ENCODE measurements at places on chromosomes 7 and 10.

GRCh38 chr10:126536656-126537055 lies 133.8 kb downstream of the C10orf90 start:
- no peak for DNase-seq

GRCh38 chr7:22121702-22122474 lies 176.2 kb upstream of the CDCA7L start:
- DNase-seq, result no peak

- no peak for DNase-seq
Measured at GRCh38 chr7:14073988-14074387, 84.5 kb upstream of the ETV1 start.

DNA sequence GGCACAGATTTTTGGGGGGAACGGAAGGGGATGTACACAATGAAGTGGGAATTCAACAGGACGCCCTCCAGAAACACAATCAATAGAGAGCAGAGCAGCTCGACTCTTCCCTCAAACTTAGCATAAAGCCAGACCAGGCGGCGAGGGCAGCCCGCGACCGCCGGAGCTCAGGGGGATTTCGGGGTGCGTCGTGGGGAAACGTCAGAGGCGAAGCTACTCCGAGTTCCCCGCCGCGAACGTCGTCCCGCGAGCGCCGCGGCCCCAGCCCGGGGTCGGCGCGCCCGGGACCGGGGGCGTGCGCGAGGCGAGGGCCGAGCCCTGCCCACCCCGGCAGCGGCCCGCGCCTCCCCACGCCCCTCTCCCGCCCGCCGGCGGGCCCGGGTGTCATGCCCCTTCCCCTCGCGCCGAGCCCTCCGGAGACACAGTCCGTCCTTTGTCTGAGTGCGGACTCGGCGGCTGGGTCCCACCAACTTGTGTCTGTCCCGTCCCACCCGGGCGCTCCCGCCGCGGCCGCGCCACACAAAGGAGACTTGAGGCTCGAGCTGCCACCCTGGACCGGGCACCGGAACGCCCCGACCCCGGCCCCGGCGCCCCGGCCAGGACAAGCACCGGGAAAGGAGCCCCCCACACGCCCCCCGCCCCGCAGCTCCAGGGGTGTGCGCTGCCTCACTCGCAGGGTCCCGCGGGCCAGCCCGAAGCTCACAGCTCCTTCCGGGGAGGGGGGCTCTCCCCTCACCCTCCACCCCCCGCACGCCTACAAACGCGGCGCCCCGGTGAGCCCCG lies 634 bp downstream of the EZH2 start:
- peak; percentile 48 for DNase-seq

- DNase-seq, result no peak
Measured at GRCh38 chr7:195010-195829, 2.8 kb downstream of the FAM20C start.

DNA sequence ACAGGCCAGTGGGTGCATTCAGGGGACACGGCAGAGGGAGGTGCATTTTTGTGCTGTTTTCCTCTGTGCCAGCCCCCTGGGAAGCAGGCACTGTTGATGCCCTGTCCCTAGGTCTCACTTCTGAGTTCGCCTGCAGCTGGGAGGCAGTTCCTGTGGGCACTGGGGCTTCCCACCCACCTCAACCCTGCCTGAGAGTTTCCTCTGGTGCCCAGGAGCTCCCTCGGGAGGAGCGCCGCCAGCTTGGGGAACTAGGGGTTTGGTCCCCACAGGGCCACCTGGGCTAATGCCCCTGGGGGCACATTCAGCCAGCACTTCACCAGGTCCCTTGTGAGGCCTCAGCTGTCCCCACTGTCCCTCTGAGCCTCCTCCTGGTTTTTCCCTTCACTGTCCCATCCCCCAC lies 178.2 kb upstream of the RHEB start:
- DNase-seq, result no peak

DNA sequence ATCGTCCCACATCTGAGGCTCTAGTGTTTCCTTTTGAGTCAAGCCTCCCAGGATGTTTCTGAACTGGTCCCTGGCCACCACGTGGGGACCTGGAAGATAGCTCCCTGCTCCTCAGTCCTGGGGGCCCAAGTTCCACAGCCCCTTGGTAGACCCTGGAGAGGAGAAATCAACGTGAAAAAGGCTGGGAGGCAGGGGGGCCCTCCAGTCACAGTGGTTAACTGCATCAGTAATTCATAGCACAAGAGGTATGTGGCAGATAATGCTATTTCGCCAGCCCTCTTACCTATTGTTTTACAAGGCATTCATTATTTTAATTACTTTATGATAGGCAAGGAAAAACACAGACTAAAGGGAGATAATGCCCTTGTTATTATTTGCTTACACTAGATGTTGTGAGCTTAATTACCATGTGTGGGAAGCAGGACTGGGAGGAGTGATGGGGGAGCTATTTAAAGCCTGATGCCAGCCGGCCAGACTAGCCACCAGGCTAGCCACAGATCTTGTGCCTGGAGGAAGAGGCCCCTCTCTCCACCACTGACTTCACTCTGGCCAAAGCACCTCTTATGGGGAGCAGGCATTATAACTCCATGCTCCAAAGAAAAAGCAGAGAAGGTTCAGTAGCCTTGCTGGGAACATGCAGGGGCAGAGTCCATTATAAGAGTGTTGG lies 230.7 kb downstream of the KCNMA1 start:
- no peak for DNase-seq

DNA sequence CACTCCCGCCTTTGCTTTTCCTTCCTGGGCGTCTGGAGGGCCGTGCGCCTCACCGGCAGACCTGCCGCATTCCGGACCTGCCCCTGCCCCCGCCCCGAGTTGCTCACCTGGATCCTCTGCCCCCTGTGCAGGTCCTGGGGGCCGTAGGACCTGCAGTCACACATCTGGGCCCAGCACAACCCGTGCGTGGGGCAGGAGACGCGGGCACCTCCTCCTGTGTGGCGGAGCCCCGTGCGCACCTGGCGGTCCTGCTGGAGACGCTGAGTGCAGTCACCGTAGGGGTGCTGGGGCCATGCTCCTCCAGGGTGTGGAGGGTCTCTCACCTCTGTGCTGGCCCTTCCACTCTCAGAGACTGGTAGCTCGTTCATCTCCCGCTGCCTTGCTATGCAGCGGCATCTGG lies 85.5 kb downstream of the DNAJB6 start:
- no peak for DNase-seq

GRCh38 chr7:139452958-139453672 lies 30.4 kb downstream of the KLRG2 start:
- no peak for DNase-seq

GRCh38 chr10:22599636-22600228 lies 114.6 kb downstream of the PIP4K2A start:
- DNase-seq, result no peak

DNA sequence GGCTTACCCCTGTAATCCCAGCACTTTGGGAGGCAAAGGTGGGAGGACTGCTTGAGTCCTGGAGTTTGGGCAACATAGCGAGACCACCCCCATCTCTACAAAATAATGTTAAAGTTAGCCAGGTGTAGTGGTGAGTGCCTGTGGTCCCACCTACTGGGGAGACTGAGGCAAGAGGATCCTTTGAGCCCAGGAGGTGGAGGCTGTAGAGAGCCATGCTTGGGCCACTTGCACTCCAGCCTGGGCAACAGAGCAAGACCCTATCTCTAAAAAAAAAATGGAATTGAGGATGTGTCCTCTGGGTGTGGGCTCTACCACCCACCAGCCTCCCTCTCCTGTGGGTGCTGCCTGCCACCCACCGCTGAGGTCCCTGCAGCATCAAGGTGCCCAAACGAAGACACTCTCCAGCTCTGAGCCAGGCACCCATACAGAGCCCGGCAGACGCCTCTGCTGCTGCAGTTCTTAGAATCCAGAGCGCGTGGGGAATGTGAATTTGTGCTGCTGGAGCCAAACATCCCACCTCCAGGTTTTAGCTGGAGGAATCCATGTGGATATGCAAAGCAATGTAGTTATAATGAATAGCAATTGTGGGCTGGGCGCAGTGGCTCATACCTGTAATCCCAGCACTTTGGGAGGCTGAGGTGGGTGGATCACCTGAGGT lies 176.0 kb upstream of the TNRC18 start:
- no peak for DNase-seq

- DNase-seq, result no peak
Measured at GRCh38 chr7:15985587-15986384, 299.3 kb upstream of the MEOX2 start.

GRCh38 chr7:2000746-2001321 lies 231.9 kb downstream of the MAD1L1 start:
- DNase-seq, result no peak

- DNase-seq, result no peak
Measured at GRCh38 chr7:69643708-69644445, 45.6 kb downstream of the AUTS2 start.

- no peak for DNase-seq
Measured at GRCh38 chr10:121217331-121217730, 366.2 kb downstream of the WDR11 start.

- no peak for DNase-seq
Measured at GRCh38 chr7:88429382-88429781, 122.7 kb upstream of the STEAP4 start.

GRCh38 chr10:14838582-14839304 lies 637 bp downstream of the HSPA14 start:
- peak; percentile 30 for DNase-seq

DNA sequence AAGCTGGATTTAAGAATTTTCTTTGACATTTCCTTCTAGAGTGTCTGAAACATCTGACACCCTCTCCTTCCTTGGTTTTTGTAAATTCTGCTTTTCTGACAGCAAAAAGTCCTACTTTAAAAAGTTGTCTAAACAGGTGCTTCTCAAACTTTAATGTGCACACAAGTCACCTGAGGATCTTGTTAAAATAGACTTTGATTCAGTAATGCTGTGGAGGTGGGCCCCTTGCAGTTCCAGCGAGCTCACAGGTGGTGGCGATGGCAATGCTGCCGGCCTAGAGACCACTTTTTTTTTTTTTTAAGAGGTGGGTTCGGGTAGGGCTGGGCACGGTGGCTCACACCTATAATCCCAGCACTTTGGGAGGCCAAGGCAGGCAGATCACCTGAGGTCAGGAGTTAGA lies 77.1 kb downstream of the ABCC2 start:
- no peak for DNase-seq

GRCh38 chr7:41312235-41312634 lies 390.7 kb downstream of the INHBA start:
- DNase-seq, result no peak

DNA sequence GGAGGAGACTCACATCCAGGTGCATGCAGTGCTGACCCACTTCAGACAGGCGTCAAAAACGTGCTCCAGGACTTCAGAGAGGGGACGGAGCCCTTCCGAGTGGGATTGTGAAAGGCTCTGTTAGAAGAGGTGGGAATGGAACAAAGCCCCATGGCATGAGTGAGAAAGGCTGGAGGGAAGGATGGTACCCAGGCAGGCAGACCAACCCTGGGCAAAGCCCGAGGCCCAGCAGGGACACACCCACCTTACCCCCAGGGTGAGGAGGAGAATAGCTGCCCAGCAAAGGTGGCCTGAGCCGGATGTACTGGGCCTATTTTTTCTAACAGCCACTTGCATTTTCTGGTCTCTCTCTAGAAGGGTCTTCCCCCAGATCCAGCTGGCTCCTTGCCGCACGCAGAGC lies 14.8 kb downstream of the CHAT start:
- DNase-seq, result no peak

GRCh38 chr7:157717211-157718174 lies 380.7 kb downstream of the DNAJB6 start:
- DNase-seq, result no peak

- DNase-seq, result no peak
Measured at GRCh38 chr10:49457686-49458085, 61.8 kb upstream of the DRGX start.

DNA sequence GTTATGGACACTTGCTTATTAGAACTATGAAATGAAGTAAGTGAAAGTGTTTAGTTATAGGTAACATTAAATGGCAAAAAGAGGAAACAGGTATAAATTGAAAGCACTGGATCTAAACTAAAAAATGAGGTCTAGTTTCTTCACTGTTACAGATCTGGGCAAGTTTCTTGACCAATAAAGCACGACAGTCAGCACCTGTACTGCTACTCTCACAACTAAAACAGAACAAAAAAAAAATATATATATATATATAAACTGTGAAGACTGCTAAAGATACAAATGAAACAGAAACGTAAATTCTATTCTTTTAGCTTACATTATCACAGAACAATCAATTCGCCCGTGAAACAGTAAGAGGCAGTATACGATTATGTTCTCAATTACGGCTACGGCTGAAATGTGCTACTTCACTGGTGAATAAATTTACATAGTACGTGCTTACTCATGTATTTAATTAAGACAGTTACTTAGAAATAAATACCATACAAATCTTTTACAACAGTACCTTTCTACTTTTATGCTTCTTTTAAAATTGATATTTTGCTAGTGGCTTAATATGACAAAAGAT lies 4.2 kb downstream of the AHR start:
- peak; percentile 32 for DNase-seq

DNA sequence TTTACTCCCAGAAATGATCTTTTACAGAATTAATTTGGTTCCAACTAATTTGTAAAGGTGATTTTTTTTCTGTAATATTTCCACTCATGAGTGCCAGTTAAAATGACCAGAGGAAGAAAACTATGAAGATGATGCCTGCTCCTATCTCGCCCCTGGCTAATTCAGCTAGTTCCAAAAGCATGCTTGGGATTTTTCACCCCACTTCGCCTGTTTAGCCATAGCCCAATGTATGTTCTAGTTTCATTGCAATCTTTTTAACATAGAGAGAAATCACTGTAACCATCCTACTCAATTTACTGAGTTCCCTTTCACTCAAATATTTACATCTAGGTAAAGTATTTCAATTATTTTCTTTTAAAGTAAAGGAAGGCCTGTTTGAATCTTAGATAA lies 23.0 kb upstream of the STK17A start:
- DNase-seq, result no peak

DNA sequence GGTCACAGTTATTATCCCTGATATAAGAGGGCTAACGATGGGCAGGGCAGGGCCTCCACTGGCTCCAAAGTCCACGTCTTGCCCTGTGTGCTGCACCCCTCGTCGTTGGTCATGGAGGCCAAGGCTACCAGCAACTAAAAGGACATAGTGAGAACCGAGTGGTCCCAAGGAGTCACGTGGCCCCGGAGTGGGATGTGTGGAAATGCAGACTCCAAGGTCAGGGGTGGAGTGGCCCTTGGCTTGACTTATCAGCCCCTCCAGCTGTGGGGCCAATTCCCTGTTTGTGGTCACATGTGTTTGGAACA lies 30.7 kb downstream of the BTBD16 start:
- DNase-seq, result no peak

Data from MM.1S (cell line).